Effector memory CD8-positive, alpha-beta T cell (primary cell): ENCODE measurements at places on chromosomes 1 and 21.
A peak's percentile ranks its signal among the peaks of the same experiment; 100 is the strongest.

GRCh38 chr1:2480986-2481364, 4.9 kb downstream of the PLCH2 start:
- no peak for DNase-seq

DNA sequence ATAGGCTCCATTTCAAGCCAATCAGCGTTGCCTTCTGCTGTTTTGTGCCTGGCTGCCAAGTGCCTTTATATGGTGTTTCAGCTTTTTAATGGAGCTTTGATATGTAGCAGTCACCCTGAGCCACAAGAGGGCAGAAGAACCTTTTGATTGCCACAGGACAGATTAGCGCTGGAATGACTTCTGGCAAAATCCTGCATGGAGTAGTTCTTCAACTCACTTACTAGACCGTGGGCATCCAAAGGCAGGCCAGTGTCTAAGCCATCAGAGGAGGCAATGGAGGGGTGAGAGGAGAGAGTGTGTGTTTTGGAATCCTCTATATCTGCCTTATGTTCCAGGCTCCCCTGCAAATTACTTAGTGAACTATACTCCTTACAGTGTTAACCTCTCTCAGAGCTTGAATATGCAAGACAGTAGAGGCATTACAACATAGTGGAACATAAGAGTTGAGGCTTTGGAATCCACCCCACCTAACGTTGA, 56.2 kb downstream of the ST3GAL3 start:
- peak; percentile 10 for DNase-seq

DNA sequence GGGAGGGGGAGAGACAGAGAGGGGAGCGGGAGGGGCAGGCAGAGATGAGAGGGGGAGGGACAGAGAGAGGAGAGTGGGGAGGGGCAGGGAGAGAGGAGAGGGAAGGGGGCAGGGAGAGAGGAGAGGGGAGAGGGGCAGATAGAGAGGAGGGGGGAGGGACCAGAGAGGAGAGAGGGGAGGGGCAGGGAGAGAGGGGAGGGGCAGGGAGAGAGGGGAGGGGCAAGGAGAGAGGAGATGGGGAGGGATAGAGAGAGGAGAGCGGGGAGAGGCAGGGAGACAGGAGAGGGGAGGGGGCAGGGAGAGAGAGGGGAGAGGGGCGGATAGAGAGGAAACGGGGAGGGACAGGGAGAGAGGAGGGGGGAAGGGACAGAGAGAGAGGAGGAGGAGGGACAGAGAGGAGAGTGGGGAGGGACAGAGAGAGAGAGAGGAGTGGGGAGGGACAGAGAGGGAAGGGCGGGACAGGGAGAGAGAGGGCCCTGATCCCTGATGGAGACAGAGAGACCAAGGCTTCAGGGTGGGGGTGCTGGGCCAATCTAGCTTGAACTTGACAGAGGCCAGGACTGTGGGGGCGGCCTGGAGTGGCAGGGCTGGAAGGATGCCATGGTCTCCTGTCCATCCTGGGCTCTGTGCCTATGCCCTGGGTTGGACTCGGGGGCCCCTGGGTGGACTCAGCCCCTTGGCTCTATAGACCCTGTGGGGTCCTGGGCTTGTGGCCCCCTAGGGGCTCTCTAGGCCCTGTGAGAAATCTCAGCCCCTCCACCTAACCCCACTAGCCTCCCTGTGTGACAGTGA, 43.6 kb downstream of the DMRTB1 start:
- DNase-seq, result no peak

- DNase-seq, result no peak
Measured at GRCh38 chr1:36572906-36573305, 90.2 kb upstream of the CSF3R start.

DNA sequence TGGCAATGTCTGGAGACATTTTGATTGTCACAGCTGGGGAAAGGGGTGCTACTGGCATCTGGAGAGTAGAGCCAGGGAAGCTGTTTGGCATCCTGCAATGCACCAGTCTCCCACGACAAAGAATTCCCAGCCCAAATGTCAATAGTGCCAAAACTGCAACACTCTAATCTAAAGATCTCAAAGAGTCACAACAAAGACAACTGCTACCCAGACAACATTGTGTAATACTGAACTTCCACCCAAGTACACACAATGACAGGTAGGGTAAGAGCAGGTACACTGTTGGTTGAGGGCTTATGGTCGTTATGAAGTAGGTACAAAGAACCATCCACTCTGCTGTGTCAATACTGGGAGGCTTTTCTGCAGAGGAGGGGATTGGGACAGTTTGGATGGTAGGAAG, 8.2 kb upstream of the TMEM51 start:
- no peak for DNase-seq

GRCh38 chr1:31264790-31265386, 25.2 kb upstream of the NKAIN1 start:
- DNase-seq, result no peak

- DNase-seq, result no peak
Measured at GRCh38 chr1:22579541-22580155, 16.4 kb downstream of the EPHA8 start.

GRCh38 chr1:155035936-155036335, 2.3 kb downstream of the DCST1 start:
- no peak for DNase-seq

GRCh38 chr1:117825414-117825813, 104.0 kb downstream of the GDAP2 start:
- no peak for DNase-seq
